ENCODE measurements at places on chromosomes 1 and 21.
A peak's percentile ranks its signal among the peaks of the same experiment; 100 is the strongest.

- no peak for ATAC-seq
Observed at GRCh38 chr1:163213626-163214025, 10.9 kb upstream of the RGS5 start.

DNA sequence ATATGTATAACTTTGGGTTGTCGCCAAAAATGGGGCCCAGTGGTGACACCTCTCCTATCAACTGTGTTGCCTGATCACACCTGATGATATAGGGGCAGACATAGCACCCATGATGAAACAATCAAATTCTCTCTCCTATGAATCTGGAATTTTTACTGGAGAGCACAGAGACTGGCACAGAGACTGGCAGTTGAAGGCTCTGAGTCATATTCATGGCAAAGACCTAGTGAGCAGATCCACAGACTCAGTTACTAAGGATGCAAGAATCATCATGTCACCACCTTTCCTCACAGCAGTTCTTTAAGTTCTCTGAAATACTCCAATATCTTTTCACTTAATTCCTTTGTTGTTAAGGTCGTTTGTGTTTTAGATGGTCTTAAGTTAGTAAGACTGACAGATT lies 60.0 kb downstream of the APCS start:
- no peak for ATAC-seq

- no peak for ATAC-seq
Observed at GRCh38 chr21:41255190-41255589, 61.4 kb upstream of the FAM3B start.

GRCh38 chr21:44735821-44736220 lies 24.4 kb upstream of the TSPEAR start:
- no peak for ATAC-seq

DNA sequence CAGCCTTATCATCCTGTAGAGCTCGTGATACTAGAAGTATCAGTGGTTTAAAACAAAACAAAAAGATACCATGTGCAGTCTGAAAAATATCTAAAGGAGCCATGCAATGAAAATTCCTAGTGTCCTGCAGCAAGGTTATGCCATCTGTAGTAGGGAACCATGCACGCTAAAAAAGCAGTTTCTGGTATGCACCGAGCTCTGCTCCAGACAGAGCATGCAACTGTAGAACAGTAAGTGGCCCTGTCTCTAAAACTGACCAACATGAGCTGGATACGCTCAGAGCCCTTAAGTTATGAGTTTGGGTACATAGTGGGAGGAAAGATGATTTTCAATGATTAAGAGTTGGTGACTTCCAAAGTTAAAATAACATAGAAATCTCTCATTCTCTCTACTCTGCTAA lies 159.3 kb upstream of the ADAMTS5 start:
- ATAC-seq = no peak

DNA sequence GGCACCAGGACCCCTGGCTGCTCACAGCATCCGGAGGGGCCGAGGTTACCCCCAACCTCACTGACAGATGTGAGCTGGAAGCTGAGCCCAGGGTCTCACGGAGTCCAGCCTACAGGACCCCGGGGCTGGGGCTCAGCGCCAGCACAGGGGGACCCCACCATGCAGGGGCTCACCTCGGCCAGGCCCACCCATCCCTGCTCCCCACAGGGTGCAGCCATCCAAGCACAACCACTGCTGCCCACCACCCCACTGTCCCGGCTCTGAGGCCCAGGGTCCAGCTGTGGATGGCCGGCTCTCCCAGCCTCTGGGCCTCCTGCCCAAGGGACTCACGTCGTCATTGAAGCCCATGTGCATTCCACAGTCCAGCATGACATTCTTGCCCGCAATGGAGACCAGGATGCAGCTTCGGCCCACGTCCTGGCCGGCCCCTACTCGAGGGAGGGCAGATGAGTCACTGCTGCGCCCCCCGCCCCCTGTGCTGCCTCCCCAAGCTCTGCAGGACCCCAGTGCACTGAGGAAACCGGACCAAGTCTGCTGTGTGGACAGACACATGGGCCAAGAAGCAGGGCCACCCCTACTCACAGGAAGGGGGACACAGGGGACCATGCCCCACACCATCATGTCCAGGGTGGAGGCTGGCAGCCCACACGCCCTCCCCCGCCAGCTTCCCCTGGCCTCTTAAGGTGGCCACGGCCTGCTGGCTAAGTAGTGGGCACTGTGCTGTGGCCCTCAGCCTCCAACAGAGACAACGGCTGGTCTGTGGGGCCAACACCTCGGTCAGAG lies 3.6 kb downstream of the INTS11 start:
- no peak for ATAC-seq

- ATAC-seq = no peak
Observed at GRCh38 chr1:159594625-159595405, 7.2 kb downstream of the APCS start.

GRCh38 chr1:175443332-175443731 lies 250.8 kb upstream of the KIAA0040 start:
- ATAC-seq = no peak

GRCh38 chr1:170460414-170461155 lies 71.4 kb upstream of the GORAB start:
- no peak for ATAC-seq

DNA sequence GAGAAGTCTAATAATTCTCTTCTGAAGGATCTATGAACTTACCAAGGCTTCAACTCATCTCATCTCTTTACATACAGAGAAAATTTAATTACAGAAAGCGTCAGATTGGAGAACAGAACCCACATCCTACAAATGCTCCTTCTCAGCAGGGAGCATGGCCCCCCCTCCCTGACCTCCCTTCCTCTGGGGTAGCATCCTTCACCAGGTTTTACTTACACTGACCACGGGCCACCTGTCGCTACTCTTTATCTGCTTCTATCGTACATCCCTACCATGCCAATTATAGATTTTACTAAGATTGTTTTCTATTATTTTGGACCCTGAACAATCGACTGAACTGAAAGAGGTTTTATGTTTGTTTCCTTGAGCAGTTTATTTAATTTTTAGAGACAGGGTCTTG lies 25.8 kb downstream of the RIPPLY3 start:
- ATAC-seq = no peak

- peak; percentile 70 for ATAC-seq
Observed at GRCh38 chr1:153775458-153776327, 486 bp downstream of the SLC27A3 start.

DNA sequence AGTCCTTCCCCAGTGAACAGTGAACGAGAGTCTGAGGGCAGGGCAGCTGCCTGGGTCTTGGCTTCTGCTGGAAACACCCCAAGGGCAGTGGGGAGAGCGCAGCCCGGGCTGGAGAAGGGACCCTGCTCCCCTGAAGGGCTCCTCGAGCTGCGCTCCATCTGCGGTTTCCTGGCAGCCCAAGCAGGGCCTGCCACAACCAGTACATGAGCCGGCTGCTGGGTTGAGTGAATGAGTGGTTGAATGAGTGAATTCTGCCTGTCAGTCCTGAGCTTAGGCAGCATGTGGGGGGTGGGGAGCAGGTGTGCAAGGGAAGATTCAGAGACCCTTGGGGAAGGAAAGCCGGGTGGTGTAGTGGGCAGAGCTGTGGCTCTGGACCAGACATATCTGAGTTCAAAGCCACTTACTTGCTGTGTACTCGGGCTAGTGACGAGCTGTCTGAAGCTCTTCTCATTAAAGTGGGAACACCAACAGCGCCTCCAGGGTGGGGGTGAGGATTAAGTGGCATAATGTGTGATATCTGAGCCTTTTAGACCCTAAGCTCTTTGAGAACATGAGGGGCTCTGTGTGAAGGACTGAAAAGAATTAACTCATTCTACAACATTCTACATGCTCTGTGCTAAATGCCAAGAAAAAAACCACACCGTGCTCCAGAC lies 3.7 kb downstream of the OPRD1 start:
- ATAC-seq = no peak

DNA sequence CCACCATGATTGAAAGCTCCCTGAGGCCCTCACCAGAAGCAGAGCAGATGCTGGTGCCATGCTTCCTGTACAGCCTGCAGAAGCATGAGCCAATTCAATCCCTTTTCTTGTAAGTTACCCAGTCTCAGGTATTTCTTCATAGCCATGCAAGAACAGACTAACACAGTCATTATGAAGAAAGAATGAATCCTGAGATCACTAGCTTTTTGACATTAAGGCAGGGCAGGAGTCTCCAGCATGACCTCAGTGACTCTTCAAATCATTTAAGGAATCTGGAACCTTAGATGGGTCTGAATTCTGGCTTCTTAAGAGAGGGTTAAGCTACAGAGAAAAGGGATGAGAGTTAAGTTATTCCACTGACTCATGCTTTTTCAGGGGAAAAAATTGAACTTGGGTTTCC lies 79.0 kb downstream of the PTPN14 start:
- ATAC-seq = peak; percentile 34

- no peak for ATAC-seq
Observed at GRCh38 chr21:37075214-37075770, 2.2 kb downstream of the TTC3 start.

DNA sequence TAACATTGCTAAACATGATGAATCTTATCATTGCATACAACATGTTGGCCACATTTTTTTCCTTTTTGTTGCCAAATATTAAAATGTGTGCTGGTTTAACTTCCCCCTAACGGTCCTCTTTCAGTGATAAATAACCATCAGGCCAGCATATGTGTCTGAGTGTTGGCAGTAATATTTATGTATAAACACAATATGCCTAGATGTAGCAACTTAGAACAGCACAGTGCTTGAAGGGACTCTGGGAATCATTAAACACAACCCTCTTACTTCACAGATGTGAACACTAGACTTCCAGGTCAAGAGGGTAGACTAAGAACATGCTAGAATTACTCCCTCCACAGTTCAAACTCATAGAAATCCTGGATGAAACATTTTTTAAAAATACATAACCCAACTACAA lies 581.8 kb downstream of the PLPP3 start:
- ATAC-seq = no peak

- no peak for ATAC-seq
Observed at GRCh38 chr1:235937123-235937522, 70.4 kb upstream of the LYST start.

DNA sequence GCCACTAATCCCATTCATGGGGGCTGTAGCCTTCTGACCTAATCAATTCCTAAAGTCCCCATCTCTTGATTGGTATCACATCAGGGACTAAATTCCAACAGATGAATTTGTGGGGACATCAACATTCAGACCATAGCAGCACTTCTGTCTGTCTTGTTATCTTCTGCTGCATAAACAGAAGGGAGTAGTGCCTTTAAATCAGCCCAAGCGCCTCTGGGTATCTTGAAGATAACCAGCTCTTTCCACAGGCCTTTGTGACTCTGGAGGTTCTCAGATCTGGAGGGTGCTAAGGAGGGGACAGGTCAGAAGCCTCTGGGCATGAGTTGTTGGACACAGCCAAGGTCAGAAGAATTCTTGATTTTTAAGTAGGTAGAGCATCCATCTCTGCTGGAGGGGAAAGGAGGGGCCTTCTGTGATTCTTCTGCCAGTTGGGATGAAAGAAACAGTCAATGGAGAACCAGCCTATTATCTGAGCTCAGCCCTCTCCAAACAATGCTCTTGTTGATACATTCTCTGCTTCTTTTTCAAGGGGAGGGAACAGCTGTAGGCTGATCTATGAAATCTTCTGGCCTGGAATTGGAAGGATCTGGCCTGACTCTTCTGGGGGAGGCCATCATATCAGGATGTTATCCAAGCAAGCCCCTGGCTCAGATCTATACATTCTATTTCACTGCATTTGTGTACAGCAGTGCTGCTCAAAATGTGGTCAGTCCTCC lies 31.3 kb upstream of the LRIG2 start:
- no peak for ATAC-seq

- no peak for ATAC-seq
Observed at GRCh38 chr1:94765958-94766357, 54.2 kb upstream of the SLC44A3 start.

DNA sequence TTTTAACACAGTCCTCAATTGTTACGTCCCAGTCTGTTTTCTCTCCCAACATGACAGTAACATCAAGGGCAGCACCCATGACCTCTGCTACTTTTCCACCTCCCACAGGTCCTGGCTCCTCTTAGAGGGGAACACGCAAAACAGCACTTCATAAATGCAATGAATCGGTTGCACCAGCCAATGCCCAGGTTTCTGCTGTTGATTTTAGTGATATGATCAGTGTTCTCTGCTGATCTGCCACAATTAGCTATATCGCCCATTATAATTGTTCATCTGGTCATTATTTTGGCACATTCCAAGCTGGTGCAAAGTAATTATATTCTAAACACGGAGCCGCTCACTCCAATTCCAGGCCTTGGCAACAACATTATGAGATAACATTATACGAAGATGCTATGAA lies 184.5 kb downstream of the KCNH1 start:
- ATAC-seq = no peak

DNA sequence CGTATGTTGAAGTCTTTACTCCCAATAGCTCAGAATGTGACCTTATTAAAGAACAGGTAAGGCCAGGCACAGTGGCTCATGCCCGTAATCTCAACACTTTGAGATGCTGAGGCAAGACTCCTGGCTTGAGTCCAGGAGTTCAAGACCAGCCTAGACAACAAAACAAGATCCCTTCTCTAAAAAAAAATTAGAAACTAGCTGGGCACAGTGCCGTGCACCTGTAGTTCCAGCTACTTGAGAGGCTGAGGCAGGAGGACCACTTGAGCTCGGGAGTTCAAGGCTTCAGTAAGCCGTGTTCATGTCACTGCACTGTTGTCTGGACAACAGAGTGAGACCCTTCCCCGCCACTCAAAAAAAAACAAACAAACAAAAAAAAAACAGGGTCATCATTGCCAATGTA lies 171.3 kb downstream of the RERE start:
- ATAC-seq = no peak

GRCh38 chr1:1135339-1136136 lies 19.6 kb upstream of the C1orf159 start:
- no peak for ATAC-seq

DNA sequence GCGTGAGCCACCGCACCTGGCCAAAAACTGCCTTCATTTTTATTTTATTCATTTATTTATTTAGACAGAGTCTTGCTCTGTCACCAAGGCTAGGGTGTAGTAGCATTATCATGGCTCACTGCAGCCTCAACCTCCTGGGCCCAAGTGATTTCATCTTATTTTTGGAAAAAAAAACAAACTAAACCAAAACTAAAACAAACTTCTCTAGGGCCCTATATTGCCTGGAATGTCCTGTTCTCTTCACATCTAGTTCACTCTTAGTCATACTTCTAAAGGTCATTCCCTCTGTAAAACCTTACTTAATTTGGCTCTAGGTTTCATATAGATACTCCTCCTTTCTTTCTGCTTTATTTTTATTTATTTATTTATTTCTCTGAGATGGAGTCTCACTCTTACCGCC lies 15.6 kb downstream of the RPS27 start:
- ATAC-seq = no peak

All from SK-N-SH treated with all-trans-retinoic acid at 6 μM for 48 hours (cell line).